Thymus (tissue), 14 donors: ENCODE measurements at places on chromosomes 5 and 9. TPM values are rescaled to one million over a fixed set of nuclear protein-coding genes. Genes with fewer than 3 reads are reported as not detected.

GRCh38 chr5:139767960-139768359 is 27.6 kb upstream of the PSD2 start:
- no peak for DNase-seq
- no peak overlapping the region for H3K4me3 ChIP-seq
- H3K27ac ChIP-seq = no peak overlapping the region
- H3K27me3 ChIP-seq = peaks cover 18% of the 10 kb centered on the region

- no peak for DNase-seq
- no peak overlapping the region for H3K4me3 ChIP-seq
- H3K27me3 ChIP-seq = no peaks in the 10 kb centered on the region
- H3K27ac ChIP-seq = peak overlapping the region; percentile 21
- H3K36me3 ChIP-seq = peaks cover 44% of the 10 kb centered on the region
These were observed 22.1 kb downstream of the HMGXB3 start for GRCh38 chr5:150022681-150023080.

DNA sequence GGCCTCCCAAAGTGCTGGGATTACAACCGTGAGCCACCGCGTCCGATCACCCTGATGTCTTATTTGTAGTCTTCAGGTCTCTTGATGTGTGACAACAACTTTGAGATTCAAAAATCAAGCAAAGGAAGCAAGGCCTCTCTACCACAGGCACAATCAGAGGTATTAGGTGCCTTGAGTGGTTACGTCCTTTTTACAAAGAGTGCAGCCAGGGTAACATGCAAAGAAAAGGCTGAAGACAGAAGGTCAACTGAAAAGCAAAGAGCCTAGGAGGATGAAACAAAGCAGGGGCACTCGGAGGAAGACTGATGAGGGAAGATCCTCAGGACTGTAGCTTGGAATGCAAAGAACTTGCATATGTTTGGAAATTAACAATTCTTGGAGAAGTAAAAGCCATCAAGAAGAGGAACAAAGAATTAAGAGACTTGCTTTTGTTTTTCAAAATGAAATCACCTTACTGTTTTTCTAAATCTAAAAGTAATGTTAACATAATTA is 362.1 kb downstream of the EBF1 start:
- no peak overlapping the region for H3K4me3 ChIP-seq
- no peaks in the 10 kb centered on the region for H3K4me1 ChIP-seq
- no peaks in the 10 kb centered on the region for H3K36me3 ChIP-seq
- H3K27ac ChIP-seq = no peak overlapping the region

DNA sequence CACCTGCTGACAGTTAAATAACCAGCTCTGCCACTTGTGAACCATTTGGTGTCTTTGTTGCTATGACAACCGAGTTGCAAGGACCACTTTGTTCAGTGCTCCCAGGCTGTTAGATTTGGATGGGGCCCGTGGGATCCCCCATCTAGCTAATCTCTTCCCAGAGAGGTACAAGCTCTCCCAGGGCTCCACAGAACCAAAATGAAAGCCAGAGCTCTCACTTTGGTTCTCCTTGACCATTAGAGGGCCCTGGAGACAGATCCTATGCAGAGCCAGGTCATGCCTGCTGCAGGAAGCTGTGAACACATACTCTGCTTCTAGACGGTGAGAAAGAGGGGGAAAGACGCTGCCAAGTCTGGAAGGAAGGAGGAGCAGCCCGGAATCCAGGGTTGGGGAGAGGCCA is 224.6 kb downstream of the GABBR2 start:
- H3K4me3 ChIP-seq = no peak overlapping the region
- no peaks in the 10 kb centered on the region for H3K27me3 ChIP-seq
- H3K36me3 ChIP-seq = no peaks in the 10 kb centered on the region
- DNase-seq = no peak
- H3K27ac ChIP-seq = no peak overlapping the region

- no peak overlapping the region for H3K27ac ChIP-seq
- no peaks in the 10 kb centered on the region for H3K27me3 ChIP-seq
- H3K4me1 ChIP-seq = no peaks in the 10 kb centered on the region
- no peaks in the 10 kb centered on the region for H3K36me3 ChIP-seq
These were observed 429.4 kb downstream of the PIK3R1 start for GRCh38 chr5:68644971-68645370.

DNA sequence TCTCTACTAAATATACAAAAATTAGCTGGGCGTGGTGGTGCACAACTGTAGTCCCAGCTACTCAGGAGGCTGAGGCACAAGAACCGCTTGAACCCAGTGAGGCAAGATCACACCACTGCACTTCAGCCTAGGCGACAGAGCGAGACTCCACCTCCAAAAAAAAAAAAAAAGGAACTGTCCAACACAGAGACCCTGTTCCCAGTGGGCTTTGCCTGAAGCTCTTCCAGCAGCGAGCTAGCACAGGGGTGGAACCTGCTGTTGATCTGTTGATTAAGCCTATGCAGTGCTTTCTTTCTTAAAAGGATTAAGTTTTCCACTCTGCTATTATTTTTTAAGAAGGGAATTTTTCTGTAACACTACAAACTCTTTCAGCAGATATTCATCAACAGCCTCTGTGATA is 171.0 kb upstream of the TUT7 start:
- H3K27ac ChIP-seq = no peak overlapping the region
- H3K4me3 ChIP-seq = no peak overlapping the region
- no peaks in the 10 kb centered on the region for H3K36me3 ChIP-seq
- H3K4me1 ChIP-seq = no peaks in the 10 kb centered on the region
- DNase-seq = no peak

Gene SEMA6A
- total RNA-seq = 6.2 TPM

Gene UNC5A
- 0.28 TPM for total RNA-seq

Gene ARHGEF28
- total RNA-seq = 7.3 TPM

Gene TLR4
- total RNA-seq = 8.5 TPM

Gene IDNK
- 19.2 TPM for total RNA-seq

Gene GNE
- total RNA-seq = 6.0 TPM
